Endothelial cell of umbilical vein (primary cell): ENCODE measurements at places on chromosomes 11 and 22.
A peak's percentile ranks its signal among the peaks of the same experiment; 100 is the strongest.

DNA sequence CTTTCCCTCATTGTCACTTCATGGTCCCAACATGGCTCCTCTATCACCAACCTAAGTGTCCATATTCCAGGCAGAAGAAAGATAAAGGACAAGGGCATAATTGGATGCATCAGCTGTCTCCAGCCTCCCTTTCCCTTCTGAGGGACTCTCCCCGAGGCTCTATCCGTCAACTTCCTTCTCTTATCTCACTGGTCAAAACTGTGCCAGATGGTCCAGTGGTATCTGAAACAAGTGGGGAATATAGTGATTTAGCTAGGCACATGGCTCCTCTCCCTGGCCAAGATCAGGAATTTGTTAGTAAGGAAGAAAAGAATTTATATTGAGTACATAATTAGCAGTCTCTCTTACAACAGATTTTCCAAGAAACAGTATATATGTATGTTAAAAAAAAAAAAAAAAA lies 12.6 kb upstream of the SPON1 start:
- DNase-seq = peak; percentile 14

- DNase-seq = peak; percentile 60
These were observed 19.6 kb downstream of the APOL4 start for GRCh38 chr22:36182056-36182455.

DNA sequence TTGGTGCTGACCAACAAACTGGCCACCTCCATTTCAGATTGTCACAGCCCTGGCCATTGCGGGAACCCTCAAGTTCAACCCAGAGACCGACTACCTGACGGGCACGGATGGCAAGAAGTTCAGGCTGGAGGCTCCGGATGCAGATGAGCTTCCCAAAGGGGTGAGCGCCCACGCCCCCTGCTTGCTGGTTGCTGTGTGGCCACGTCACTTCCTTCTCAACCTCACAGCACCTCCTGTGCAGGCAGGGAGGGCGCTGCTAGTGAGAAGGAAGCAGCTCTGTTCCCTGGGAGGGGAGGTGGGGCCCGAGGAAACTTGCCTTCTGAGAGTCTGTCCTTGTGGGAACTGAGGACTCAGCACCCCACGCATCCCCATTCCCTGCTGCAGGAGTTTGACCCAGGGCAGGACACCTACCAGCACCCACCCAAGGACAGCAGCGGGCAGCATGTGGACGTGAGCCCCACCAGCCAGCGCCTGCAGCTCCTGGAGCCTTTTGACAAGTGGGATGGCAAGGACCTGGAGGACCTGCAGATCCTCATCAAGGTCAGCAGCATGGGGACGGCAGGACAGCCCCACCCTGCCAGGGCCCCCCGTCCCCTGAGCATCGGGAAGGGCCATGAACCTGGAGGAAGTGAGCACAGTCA lies 19.3 kb downstream of the POLR3H start:
- DNase-seq = no peak

DNA sequence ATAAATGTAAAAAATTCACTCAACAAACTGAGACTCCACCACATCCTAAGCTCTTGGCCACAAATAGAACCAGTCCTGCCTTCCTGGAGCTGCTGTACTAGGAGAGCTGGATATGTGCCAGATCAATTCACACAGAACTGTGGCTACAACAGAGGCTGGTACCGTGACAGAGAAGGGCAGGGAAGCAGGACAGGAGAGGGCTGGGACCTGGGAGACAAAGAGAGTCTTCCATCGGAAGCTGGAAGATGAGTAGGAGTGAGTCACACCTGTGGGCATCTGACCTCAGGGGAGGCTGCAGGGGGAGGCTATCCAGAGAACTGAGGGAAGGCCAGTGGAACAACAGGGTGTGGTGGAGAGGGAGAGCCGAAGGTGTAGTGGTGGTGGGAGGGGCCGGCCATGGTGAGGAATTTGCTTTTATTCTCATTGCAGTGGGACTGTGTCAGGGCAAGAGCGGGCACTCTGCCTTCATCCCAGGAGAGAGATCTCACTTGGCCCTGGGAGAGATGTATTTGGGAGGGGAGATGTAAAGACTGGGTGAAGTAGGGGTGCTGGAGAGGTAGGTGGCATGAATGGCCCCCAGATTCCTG lies 1.9 kb upstream of the LTBP3 start:
- DNase-seq = peak; percentile 76

DNA sequence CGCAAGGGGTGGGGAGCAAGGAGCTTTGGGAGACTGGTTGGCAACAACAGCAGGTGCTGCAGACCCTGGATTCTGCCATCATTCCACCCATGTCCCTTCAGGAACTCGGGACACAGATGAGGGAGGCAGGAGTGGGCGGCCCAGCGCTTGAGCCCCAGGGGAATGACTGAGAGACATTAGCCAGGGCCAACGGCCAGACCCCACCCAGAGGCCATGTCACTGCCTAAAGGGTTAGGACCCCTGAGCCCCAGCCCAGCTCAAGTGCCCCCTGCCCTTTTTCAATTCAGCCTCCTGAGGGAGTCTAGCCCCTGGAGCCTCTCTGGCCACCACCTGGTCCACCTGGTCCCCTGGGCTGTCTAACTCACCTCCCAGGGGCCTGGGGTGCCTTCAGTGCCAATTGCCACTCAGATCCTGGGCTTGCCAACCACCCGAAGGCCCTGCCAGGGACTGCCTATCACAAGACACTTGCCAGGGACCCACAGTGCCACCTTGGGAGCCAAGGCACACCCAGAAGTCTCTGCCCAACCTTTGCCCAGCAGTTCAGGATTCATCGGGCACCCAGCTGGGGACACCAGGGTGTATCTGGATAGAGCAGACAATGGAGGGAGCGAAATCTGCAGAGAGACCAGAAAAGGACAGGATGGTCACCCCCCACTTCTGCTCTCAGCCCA lies 16.6 kb downstream of the MFNG start:
- no peak for DNase-seq

GRCh38 chr11:126578426-126578825 lies 222.9 kb downstream of the ST3GAL4 start:
- no peak for DNase-seq
